ENCODE measurements at places on chromosomes 5 and 9.

DNA sequence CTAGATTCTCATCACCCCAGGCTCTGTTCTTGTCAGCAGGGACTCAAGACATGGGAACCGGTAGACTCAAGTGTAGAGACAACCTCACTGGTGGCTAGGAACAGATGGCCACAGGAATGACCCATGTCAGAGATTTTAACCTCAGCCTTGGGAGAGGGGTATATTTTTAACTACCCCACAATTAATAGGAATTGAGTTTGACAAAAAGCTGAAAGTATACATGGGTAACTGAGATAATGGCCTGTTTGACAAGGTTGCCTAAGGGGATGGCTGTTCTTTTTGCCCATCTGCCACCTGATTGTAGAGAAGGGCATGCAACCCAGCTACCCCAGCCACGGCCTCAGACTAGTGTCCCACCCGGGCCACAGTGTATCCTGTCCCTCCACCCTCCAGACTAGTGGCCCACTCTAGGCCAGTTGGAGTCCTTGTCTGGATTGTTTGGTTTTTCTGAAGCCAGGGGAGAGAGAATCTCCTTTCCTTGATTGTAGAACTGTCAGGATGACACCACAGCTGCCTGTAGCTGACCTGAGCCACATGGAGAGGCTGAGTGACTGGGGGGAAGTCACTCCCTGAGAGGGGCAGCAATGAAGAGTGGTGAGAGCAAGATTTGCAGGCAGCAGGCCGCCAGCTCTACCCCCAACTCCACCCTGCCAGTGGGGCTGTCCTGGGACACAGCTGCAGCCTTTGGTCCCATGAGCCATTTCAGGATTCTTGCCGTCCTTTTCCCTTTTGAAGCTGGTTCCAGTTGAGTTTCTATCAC lies 14.6 kb upstream of the ANGPTL2 start:
- DNase-seq = no peak

DNA sequence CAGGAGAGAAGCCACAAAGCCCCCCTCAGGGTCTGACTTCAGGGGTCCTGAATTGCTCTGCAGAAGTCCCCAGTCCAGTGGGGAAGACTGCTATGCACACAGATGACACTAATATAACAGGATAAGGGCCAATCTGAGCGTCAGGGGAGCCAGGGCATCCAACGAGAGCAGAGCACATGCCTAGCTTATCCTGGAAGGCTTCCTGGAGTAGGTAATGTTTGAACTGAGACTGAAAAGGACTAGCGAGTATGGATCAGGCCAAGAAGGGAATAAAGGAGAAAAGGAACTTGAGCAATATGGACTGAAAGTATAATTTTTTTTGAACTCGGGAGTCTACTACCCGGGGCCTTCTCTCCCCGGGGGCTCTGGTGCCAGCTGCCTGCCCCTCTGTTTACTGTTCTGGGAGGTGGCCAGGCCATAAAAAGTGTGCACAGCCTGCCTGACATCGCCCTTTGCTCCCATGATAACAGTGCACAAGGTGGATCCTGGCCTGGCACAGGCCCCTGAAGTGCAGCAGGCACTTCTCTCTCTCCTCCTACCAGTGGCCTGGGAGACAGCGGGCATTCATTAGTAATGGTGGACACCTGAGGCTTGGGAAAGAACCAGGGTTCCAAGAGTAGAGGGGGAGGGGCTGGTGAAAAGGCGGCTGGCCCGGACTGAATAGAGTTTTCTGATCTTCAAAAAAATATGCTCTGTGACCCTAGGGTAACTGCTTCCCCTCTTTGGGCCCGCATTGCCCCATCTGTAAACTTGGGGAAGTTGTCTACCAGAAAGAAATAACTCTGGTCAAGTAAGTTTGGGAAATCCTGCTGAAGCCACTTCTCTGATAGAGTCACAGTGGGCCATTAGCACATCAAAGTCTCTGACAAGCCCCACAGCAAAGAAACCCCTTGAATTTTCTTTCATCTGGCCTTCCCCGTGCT lies 4.6 kb upstream of the SLC6A7 start:
- DNase-seq = peak; percentile 65

GRCh38 chr9:115849679-115850412 lies 303.7 kb upstream of the PAPPA start:
- peak; percentile 13 for DNase-seq

- DNase-seq = peak; percentile 35
Observed at GRCh38 chr5:100430268-100431195, 104.6 kb upstream of the FAM174A start.

DNA sequence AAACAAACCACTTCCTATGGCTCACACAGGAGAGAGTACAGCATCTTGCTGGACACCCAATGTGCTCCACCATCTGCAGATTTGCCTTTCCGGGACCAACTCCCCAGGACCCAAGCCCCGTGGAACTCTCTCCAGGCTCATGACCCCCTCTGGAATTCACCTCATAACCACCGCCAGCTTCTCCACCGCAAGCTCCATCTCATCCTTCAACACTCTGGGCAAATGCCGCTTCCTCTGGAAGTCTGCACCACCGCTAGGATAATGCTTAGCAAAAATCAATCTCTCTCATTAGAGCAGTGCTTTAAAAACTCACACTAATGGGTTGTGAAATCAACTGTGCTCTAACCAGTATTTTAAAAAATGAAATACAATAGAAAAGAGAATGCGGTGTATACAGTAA lies 150.0 kb downstream of the COL23A1 start:
- DNase-seq = no peak

- no peak for DNase-seq
Observed at GRCh38 chr9:134396258-134396742, 70.0 kb downstream of the RXRA start.

GRCh38 chr9:109033941-109034700 lies 20.8 kb upstream of the CTNNAL1 start:
- no peak for DNase-seq

DNA sequence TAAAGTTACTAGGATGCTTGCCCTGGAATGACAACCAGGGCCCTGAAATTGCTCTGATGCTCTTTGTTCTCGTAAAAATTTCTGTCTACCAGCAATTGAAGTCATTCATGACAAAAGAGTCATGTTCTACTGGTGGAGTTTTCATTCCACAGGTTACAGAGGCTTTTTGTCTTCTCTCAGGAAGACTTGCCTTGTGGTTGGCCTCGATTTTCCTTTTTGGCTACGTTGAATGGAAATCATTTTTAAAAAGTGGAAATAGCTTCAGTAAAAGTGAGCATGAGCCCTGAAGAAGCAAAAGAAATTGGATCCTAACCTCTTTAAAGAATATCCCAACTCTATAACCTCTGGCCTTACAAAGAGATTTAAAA lies 255.2 kb downstream of the AOPEP start:
- DNase-seq = no peak

GRCh38 chr5:11037080-11037479 lies 276.0 kb upstream of the DAP start:
- DNase-seq = no peak

DNA sequence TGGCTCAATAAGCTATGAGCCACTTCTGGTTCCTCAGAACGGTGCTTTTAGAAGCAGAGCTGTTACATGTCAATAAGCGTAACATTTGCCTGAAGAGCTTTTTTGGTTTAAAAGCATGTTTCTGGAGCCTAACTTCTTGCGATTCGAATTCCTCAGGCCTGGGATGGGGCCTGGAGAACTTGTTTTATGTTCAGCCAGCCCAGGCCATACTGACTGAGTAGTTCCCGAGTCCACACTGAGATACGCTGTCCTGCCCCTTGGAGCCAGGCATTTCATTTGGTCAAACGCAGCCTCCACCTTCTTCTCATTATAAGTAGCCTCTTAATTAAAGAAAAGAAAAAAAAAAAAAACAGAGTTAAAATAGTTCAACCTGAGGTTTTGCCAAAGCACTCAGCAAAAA lies 260.6 kb upstream of the ANKRD55 start:
- no peak for DNase-seq

DNA sequence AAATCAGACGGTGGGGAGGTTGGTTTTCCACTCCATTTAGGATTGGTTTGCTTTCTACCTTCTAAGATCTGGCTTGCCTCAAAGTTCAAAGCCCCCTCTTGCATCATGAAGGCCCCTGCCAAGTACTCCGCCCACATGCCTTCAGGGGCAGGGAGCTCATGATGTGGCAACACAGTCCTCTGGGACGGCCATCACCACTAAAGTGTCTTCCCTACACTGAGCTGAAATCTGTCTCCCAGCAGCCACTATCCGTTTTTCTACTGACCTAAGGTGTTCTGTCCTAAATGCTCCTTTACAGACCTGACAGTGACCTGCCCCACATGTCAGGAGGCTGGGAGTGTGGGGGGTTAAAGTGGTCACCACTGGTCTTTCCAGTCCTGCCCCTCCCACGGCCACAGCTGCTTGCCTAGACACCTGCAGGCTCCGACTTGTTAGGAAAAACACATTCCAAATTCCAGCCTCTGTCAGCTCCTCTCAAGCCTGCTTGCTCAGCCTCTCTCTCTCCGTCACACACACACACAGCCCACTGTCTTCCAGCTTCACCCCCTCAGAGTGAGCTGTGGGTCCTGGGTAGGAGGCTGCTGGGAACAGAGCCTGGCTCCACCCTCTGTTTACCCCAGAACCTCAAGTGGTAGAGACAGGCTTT lies 44.9 kb downstream of the SHB start:
- no peak for DNase-seq

GRCh38 chr9:112755016-112755427 lies 4.5 kb downstream of the SNX30 start:
- DNase-seq = no peak

DNA sequence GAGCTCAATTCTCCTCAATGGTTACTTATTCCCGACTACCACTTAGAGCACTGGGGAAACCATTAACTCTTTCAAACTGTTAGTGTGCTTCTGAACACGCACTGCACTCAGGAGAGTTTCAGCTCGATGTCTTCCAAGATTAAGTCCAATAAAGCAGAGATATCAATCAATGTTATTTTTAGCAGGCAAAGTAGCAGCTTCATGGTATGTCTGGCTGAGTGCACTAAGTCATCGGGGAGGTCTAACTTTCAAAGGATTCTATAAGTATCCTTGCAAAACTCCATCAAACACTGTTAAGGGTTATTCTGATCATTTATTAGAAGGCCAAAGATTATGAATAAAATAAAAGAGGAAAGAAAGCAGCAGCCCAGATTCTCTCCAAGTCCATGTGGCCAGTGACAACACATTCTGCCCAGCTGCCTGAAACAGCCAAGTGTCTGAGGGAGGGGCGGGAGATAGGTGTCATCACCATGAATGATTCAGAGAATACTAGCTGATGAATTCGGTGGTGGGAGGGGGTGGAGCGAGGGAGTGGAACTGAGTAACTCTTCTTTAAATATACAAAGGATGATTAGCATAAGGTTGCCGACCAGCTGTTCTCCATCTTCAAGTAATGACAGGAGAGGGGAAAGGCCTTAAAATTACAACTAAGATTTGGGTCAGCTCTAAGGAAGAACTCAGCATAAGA lies 21.3 kb downstream of the NREP start:
- DNase-seq = no peak

DNA sequence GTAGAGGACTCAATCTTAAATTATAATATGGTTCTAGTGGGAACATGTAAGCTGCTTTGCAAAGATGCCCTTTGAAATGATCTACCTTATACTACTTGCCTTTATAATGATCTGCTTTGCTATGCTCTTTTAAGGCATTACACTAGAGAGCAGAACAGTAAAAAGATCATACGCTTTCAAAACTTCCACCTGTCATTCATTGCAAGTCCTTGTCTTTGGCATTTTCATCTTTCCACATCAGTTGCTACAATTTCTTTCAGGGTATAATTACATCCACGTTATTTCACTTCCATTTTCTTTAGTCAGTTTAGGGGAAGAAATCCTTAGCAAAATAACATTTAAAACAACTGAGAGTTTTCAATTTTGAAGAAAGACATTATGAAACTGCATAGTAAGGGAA lies 80.3 kb downstream of the ACTBL2 start:
- DNase-seq = no peak

DNA sequence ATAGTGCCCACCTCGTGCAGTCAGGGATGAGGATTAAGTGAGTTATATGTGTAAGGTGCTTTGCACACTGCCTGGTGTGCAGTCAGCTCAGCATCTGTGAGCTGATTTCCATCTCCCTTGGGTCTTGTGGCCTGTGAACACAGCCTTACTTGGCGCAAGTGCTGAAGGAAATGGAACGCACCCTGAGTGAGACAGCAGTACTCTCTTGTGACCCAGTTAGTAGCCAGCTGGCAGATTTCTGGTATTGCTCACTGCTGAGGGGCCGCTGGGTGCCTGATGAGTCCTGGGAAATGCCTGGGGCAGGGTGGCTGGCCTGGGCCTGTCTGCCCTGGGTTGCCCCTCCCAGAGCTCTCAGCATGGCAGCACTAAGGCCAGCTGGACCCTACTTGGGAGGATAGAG lies 90.9 kb upstream of the BOD1 start:
- no peak for DNase-seq

DNA sequence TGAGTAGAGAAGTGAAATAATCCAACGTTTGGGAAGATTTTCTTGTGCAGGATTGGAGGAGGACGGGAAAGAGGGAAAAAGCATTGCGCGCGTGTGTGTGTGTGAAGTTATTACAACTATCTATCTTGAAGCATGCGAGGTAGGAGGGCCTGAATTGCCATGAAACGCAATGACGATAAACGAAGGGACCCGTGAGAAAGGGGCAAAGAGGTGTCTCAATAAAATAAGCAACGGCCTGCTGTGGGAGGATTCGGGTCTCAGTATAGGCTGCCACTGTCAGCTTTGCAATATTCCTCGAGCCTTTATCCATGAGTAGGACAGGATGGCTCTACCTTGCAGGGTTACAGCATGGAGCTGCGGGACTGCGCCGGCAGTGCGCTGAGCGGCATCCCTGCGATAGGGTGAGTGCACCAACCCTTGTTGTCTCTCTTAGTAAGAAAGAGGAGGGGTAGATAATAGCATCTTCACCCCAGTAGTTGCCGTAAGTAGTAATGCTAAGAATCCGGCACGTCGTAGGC lies 631 bp upstream of the RCL1 start:
- DNase-seq = no peak

GRCh38 chr5:28402590-28403301 lies 1364.4 kb upstream of the CDH9 start:
- no peak for DNase-seq

DNA sequence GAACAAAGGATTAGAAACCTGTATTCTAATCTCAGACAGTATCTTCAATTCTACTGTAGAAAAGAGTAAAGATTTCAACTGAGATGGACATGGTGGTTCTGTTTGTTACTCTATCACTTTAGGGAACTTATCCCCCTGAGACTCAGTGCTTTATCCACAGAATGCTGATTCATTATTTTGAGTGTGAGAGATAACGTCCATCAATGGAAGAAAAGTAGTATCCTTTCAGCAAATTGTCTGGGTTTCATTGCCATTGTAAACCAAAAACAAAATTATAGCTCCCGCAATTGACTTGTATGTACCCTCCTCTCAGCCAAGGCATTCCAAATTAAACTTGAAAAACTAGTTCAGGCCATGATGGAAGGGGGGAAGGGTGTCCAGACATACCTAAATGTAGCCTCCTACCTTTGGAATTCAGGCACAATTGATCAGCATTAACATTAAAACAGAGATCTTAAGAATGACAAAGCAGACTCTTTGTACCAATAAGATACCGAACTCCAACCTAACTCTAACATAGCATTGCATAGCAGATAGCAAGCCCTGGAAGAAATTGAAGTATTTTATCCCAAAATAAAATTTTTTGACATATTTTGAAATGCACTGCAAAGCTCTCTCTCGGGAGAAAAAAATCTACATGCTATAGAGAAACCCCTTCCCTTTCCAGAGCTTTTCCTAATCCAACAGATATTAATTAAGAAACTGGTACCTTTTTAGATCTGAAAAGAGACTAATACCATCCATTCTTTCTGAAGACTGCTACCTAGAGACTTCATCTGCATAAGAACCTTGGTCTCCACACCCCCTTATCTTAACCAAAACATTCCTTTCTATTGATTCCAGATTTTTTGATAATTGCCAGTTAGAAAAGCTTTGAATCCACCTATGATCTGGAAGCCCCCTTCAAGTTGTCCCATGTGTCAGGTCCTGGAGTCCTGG lies 1055.7 kb downstream of the PTPRD start:
- DNase-seq = no peak

Measured in stomach (tissue), 19 donors.